ENCODE measurements at places on chromosomes 3 and 15.

DNA sequence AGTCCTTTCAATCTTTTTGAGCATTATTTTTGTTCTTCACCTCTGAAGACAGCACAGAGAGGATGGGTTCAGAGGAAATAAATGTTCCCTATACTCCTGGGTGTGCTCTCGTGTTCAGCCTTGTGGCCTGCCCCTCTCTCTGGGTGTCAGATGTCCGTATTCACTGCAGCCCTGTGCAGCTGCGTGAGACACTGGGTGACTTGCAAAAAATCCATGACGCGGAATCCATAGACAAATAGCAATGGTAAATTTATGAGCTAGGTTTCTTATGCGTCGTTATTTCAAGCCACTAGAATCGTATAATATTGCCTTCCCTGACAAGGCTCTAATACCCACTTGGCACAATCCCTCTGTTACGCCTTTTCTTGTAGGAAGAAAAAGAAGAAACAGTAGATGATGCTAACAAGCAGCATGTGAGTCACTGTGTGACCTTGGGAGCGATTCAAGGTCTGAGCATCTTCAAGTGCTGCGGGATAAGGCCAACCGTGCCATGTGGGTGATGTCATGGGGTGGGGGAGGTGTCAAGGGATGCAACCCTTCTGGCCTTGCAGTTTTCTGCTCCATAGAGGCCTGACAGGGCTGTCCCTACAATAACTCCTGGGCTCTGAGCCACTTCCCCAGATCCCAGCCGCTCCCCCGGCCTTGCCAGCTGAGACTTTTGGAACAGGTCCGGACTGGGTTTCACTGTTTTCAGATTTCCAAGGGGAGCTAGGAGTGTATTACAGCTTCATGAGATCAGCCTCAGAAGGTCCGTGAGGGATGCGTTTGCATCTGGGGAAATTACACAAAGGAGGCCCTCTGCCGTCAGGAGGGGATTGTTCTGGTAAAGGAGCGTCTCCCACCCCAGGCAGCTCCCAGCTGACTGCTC lies 47.6 kb upstream of the POMGNT2 start:
- DNase-seq = no peak

DNA sequence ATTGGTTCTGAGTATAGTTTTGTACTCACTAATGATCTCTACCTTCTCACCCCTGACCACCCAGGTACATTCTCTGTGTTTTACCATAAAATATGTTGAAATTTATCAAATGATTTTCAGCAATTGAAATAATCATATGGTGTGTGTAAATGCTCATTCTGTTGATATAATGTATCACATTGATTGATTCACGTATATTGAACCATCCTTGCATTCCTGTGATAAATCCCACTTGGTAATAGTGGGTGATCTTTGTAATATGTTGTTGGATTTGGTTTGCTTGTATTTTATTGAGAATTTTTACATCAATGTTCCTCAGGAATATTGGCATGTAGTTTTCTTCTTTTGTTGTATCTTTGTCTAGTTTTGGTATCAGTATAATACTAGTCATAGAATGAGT lies 1497.6 kb downstream of the OTOL1 start:
- no peak for DNase-seq

DNA sequence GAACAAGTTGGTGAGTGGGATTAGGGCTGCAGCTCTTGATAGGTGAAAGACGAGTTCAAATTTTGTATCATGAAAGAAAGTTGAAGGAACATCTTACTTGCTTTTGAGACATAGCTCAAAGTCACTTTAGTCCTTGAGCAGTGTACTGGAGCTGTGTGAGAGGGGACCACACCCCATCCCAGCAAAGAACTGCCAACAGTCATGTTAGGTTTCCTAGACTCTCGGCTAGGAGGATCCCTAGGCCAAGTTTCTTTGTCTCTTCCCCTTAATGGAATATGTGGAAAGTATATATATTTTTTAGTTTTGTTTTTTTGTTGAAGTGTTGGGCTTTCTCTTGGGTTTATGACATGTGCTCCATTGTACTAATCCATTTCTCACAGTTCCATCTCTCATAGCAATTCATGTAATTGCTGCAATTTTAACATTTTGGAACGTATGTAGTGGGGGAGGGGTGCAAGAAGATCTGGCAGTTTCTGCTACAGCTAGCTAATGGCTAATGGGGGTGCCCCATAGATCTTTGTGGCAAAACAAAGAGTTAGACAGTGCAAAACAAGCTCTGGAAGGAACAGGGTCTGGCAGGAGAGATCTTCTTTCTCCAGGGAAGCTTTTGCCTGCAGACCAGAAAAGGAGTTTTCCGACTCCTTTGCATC lies 25.1 kb downstream of the TLNRD1 start:
- DNase-seq = no peak

DNA sequence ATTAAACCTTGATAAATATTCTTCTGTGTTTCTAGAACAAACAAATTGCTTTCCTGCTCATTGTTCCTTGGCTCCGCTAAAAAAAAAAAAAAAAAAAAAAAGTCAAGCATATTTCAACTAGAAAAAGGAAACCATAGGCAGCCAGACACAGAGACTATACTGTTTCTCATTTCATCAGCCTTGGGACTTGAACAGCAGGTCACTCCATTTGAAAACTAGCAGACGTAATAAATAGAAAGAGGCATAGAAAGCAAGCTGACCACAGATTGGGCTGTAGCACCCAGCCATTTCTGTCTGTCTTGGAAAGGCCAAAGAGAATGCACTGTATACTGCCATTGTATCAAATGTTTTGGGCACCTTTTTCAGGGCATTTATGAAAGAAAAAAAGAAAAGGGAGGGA lies 697.1 kb downstream of the NLGN1 start:
- DNase-seq = no peak

DNA sequence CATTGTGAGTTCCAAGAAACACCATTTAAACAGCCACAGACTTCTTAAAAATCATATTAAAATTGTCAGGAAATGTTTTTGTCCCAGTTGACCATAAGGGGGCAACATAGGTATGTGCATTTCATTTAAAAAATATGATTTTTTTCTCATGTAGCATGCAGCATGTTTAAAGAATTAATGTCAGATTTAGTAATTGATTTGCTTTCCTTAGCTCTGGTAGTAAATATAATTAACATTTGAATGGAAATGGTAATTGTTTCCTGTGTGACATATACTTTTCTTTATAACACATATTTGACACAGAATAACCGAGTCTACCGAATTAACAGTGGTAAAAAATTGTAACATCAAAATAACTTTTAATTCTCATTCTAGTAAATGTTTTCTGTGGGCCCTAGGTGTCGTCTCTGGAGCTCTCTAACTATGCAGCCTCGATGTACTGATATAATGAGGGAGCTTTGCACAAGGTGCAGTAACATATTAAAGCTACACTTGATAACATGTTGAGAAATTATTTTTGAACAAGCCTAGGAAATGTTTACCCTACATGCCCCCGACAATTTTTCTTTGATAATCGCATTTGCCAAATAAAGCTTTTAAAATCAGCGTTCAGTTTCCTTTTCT lies 34.9 kb downstream of the NXPE3 start:
- DNase-seq = peak; percentile 26

DNA sequence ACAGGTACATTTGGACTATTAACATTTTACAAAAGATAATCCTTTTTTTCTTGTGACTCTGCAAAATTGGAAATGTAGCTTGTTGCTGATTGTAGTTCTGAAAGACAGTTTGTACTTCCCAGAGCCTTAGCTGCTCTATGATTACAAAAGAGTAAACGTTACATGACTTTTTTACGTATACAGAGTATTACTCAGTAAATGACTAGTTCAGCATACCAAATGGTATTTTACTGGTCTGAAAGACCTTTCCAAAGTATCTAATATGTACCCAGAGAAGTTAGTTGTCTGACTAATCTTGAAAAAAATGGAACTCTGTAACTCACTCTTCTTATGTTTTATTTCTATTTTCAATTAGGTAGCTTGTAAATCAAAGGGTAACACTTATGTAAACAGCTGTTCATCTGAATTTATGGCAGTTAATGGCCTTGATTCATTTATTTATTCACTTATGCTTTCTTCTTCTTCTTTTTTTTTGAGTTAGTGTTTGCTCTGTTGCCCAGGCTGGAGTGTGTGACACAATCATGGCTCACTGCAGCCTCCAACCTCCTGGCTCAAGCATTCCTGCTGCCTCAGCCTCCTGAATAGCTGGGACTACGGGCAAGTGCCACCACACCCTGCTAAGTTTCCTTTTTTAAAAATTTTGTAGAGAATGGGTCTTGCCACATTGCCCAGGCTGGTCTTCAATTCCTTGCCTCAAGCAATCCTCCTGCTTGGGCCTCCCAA lies 151.7 kb downstream of the C3orf38 start:
- DNase-seq = no peak

DNA sequence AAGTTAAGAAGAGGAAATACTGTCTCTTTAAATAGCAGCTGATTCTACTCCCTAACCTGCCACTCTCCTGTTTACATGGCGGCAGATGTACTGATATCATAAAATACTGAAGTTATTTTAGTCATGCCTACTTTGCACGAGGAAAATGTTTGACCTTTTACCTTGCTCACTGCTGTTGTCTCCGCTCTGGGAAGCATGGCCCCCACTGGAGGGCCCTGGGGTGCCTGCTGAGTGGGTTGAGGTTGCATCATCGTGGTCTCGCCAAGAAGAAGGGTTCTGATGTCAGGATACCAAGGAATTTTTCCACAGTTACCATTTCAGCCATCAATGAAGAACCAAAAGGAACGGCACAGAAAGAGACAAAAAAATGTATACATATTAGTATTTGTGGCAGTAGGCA lies 16.7 kb downstream of the MEIS2 start:
- no peak for DNase-seq

GRCh38 chr3:186107215-186108105 lies 1.4 kb downstream of the ETV5 start:
- DNase-seq = peak; percentile 77

DNA sequence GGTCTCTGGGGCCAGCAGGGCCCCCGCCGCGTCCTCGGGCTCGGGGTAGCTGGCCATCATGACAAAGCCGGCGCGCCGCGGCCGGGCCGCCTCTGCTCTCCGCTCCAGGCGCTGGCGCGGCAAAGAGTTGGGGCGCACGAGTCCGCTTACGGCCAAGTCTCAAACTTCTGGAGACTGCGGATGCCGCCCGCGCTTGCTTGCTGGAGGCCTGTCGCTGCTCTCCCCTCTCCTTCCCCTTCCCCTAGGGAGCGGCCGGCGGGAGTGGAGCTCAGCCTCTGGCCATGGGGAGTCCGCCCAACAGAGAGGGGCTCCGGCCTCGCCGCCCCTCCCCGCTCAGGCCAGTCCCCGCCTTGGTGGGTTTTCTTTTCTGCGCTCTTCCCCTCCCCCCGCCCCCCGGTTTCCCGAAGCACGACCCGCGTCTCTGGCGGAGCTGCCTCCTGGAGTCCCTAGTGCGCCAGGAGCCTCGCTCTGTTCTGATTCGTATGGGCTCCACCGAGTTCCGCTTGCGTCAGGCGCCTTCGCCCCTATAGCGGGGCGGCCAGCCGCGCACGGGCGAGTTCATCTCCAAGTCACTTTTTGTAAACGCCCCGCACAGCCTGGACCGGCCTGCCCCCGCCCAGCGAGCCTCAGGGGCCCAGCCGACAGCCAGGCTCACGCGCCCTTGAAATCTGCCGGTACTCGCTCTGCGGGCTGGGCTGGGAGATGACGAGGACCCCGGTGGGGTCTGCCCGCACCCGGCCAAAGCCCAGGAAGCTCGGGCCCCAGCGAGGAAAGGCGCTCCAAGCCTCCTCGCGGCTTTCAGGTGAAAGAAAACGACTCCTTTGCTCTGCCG lies at the start of the genes FOXL2 and FOXL2NB:
Gene FOXL2, minus strand, starts transcription at position 475 of the 832 bp plus-strand sequence. Its CDS starts 415 bp downstream, at position 60.
Gene FOXL2NB, plus strand, starts transcription at position 555 of the 832 bp plus-strand sequence. Its CDS starts 148 bp downstream, at position 703.
- no peak for DNase-seq

DNA sequence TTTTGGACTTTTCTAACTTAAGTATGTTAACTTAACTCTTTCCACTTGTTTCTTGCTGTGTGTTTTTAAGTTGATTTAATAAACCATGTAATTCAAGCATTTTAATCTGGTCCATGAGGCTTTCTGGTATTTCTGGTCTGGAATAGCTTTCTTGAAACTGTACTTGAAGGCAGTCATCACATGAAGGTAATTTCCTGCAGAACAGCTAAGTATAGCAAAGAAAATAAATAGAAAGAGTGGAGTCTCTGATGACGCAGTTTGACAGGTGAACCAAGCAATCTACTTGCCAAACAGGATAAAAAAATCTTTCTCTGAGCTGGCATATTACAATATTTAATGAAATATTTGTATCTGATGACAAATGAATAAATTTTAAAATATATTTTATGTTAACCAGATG lies 74.9 kb downstream of the BTLA start:
- no peak for DNase-seq

GRCh38 chr3:136621628-136622027 lies 130.6 kb downstream of the STAG1 start:
- peak; percentile 42 for DNase-seq

DNA sequence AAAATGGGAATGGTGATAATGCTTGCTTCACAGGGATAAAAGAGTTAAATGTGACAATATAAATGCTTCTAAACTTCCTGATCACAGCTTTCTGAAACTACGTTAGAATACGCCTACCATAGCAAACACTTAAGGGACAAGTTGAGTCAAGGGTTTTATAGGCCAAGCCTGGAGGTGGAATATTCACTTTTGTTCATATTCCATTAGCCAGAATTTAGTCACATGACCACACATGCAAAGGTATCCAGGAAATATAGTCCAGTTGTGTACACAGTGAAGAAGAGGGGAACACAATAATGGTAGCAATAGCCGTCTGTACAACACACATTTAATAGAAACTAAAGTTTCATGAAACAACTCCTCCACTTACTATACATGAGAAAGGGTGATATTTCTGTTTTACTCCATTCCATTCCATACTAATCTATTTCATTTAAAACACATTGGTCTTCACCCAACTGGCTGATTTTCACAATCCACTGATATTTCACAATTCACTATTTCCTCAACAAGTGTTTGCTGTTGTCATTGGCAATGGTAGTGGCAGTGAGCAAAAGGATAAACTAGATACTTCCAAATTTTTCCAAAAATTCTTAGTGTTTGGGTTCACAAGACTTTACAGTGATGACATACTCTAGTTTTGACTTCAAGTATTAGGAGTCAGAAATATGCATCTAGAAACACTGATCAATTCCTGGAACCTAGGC lies 270.9 kb downstream of the ERC2 start:
- no peak for DNase-seq

GRCh38 chr3:126533506-126533905 lies 9.6 kb downstream of the CHST13 start:
- DNase-seq = no peak

GRCh38 chr3:109532257-109533216 lies 195.2 kb upstream of the DPPA4 start:
- no peak for DNase-seq

DNA sequence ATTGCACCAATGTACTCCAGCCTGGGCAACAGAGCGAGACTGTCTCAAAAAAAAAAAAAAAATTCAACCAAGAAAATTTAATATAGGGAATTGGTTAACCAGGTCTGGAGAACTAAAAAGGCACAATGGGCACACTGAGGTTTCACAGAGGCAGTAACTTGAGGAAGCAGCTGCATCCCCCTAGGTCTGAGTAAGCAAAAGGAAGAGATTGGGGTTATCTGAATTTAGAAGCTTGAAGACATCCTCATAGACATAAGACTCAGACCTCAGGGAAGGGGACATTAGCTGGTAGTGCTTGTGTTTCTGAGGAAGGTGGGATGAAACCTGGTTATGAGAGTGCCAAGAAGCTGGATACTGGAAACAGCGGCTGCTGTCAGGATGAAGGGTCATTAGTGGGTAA lies 50.1 kb upstream of the LEKR1 start:
- no peak for DNase-seq

- no peak for DNase-seq
Measured at GRCh38 chr15:29055876-29056275, 170.1 kb downstream of the APBA2 start.

Measured in RWPE1 (cell line).